ENCODE measurements at places on chromosomes 16 and 17. TPM values are rescaled to one million over a fixed set of nuclear protein-coding genes. Genes with fewer than 3 reads are reported as not detected.

DNA sequence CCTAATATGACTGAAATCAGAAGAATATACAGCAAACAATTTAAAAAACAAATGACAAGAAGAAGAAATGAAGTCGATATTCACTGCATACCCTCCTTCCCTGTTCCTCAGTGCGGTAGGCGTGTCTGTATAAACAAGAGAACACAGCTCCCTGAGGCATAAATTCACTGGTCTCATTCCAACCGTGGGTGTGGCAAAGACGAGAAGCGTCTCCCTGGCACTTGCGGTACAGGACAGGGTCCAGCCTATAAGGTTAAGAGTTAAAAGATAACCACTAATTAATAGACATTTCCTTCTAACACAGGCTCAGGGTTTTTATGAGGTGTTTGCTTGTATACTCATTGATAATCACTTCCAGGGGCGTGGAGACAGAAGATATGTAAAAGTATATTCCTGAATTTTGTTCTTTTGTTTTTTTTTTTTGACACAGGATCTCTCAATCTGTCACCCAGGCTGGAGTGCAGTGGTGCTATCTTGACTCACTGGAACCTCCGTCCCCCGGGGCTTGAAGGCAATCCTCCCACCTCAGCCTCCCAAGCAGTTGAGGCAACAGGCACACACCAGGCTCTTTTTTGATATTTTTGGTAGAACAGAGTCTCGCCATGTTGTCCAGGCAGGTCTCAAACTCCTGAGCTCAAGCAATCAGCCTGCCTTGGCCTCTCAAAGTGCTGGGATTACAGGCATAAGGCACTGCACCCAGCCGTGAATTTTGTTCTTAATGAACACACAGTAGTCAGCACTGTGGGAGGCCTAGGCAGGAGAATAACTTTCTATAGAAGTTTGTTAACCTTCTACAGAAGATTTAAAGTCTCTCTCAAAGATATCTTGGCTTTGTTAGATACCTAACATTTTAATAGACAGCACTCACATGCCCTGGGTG lies 59.1 kb upstream of the CLEC18B start:
- DNase-seq: peak; percentile 52

DNA sequence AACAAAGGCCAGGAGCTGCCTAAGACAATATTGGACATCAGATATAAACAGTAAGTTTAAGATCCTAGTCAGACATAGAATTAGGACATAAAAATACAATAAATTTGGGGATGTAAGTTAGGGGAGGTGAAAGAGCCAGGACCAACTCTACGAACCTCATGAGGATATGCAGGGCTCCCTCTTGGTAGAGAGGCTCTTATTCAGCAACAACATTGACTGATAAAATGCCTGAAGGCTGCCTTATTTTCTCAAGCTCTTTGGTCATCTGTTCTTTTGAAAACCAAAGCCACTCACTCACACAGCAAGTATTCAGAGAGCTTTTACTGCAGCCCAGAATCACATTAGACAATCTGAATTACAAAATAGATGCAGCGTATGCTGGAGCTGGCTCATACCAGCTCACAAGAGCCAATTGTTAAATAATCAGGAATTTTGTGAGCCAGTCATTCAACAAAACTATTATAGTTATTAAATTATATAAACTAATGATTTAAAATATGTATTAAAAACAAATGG lies 108.6 kb upstream of the CLEC3A start:
- DNase-seq: no peak

- no peak for DNase-seq
Measured at GRCh38 chr16:381012-381788, 578 bp downstream of the PGAP6 start.

GRCh38 chr17:55116440-55116914 lies 147.9 kb downstream of the STXBP4 start:
- no peak for DNase-seq

DNA sequence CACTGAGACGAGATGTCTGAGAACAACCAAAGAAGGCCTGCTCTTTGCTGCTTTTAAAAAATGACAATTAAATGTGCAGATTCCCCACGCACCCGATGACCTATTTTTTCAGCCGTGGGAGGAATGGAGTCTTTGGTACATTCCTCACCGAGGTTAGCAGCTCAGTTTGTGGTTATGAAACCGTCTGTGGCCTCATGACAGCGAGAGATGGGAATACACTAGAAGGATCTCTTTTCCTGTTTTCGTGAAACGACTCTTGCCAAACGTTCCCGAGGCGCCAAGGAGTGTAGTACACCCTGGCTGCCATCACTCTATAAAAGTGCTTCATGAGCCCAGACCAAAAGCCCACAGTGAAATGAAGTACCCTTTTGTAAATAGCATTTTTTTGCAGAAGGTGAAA lies 87.8 kb downstream of the CRISPLD2 start:
- DNase-seq: peak; percentile 55

GRCh38 chr17:51548125-51548524 lies 287.8 kb downstream of the UTP18 start:
- no peak for DNase-seq

DNA sequence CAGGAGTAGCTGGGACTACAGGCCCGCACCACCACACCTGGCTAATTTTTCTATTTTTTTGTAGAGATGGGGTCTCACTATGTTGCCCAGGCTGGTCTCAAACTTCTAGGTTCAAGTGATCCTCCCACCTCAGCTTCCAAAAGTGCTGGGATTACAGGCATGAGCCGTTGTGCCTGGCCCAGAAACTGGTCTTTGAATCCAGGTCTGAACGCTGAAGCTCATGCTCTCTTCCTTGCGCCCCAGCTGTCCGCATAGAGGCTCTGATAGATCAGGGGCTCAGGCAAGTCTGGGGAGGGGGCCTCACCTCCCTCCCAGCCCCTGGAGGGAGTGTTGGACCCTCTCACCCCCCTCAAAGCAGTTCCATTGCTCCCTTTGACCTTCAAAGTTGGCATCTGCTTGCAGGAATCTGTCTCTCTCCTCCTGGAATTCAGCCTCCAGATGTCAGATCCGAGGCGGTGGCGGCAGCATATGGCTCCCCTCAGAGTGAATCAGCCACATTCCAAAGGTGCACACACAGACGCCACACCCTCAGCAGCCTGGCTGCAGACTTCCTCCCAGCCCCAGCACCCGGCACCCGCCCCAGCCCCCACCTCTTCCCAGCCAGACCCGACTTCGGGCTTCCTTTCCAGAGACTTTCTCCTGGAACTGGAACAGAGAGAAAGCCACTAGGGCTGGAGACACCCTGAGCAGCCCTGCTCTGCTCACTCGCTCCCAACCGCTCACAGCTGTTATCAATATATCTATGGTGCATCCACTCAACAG lies 16.9 kb upstream of the GLIS2 start:
- peak; percentile 81 for DNase-seq

DNA sequence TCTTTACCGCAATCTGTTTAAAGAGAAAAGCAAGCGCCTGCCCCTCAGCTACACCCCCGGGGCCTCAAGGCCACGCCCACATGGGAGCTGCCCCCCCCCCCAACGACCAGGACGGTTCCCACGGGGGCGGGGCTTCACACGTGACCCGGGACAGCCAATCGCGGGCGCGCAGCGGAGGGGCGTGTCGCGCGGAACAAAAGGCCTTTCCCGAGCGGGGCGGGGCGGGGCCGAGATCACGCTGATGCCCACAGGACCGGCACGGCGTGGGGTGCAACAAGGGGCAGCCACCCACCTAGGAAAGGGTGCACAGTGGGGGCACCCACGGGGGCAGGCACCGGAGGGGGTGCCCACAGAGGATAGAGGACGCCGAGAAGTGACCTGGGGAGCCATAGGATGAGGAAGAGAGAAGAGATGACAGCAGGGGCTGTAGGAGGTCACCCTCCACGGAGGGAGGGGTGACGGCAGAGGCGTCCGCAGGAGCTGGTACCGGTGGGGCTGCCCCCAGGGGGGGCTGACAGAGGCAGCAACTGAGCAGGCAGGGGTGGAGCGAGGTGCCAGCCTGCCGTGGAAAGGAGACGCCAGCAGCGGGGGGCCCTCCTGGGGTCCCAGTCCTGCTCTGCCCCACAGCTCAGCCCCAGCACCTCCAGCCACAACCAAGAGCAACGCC lies 6.2 kb downstream of the UNKL start:
- peak; percentile 97 for DNase-seq

C16orf96 gene
- 0.11 TPM for total RNA-seq

GRCh38 chr16:20875355-20875650 lies 24.9 kb downstream of the DCUN1D3 start:
- no peak for DNase-seq

GRCh38 chr17:40921026-40921425 lies 16.4 kb downstream of the KRT23 start:
- DNase-seq: no peak

DNA sequence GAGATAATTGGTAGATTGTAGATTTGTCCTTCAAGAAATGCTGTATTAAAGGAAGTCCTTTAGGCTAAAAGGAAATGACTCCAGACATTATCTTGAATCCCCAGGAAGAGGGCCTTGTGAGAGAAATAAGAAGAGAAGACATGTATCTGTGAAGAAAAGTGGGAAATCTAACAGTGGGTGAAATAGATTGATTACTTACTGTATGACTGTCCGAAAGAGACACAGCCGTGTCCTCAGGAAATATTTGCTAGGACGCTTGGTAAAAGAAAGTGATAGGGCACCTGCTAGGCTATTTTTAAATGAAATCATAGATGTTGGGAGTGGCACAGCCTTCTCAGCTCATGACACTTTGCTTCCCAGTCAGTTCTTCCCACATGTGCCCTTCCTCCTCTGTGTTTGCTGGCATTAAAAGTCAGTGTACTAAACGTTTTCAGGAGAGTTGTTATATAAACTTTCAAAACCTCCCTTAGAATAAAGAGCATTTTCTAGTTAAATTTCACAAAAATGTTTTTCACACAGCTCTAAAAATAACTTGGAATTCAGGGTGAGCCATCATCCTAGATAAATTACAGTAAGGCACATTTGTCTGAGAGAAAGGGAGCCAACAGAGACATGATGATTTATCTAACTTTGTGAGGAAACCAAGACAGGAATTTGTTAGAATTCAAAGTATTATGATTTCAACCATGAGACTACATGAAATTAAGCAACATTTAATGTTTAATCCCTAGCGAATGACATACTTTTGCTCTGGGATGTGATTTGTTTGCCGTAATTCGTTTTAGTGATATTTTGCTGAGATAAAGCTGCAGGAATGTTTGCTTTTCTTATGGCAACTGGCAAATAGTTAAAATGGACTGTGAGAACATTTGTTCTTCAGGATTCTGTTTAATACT lies 35.0 kb downstream of the DHRS7B start:
- no peak for DNase-seq

- DNase-seq: peak; percentile 43
Measured at GRCh38 chr16:87959391-87959990, 8.3 kb downstream of the BANP start.

DCAKD gene
- total RNA-seq: 25.3 TPM

DNA sequence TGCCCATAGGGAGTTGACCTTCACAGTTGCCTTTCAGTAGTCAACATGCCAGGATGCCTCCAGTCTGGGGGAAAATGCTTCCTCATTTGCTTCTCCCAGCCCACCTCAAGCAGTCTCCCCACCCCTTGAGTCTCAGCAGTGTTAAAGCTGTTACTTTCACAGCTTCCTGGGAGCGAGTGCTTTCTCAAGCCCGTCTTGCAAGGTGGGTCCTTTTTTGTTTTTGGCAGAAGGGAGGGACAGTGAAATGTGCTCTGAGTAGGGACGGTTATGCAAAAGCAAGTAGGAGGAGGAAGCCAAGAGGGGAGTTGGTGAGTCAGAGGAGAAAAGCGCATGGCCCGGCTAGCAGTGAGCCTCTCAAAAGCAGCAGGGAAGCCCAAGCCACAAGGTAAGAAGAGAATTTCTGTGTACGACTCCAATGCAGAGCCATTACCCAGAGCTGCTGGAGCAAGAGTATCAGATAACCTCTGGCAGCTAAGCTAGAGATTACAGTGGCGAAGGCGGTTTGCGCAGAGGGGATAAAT lies at the start of gene CHST4:
Gene CHST4 (plus strand): TSS at position 316 of the 521 bp plus-strand sequence. CDS start 10,252 bp downstream, outside the sequence.
- DNase-seq: no peak

GRCh38 chr17:17752089-17752820 lies 71.0 kb downstream of the RAI1 start:
- DNase-seq: peak; percentile 98

DNA sequence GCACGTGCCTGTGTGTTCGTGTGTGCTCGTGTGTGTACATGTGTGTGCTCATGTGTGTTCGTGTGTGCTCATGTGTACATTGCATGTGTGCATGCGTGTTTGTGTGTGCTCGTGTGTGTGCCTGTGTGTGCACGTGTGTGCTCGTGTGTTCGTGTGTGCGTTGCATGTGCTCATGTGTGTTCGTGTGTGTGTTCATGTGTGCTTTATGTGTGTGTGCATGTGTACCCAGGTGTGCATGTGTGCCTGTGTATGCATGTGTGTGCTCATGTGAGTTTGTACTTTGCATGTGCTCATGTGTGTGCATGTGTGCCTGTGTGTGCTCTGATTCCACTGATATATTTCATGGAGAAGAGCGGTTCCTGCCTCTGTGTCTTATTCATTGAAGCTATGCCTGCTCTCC lies 265.5 kb downstream of the FOXL1 start:
- no peak for DNase-seq

DNA sequence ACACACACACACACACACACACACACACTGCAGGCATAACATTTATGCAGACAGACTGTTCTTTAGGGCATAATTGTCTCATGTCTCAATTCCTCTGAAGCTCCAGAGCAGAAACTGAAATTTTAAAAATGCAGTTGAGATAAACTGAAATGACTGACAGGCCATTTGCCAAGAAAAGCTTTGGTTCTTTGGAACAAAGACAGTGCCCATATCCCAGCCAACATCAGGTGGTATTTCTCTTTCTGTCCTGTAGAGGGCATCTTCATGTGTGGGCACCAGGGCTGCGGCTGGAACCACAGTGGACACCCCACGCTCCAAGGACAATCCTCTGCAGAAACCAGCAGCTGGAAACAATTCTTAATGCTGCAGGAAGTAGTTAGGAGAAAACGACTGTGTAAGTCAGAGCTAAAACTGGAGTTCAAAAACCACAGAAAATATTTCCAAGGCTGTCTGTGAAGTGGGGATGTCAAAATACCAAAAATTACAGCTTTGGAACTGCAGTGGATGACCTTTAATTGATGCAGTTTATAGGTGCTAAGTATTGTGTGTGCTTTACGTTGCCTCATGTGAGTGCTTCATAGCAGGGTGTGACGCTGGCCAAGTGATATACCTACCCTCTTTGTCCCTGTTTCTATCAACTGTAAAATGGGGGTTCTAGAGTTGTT lies 10.6 kb upstream of the MEFV start:
- DNase-seq: no peak

SRCIN1 gene
- total RNA-seq: 2.3 TPM

- no peak for DNase-seq
Measured at GRCh38 chr17:15121426-15121825, 143.7 kb downstream of the PMP22 start.

GRCh38 chr17:7384489-7385081 lies 3.7 kb downstream of the TNK1 start:
- DNase-seq: no peak

- peak; percentile 97 for DNase-seq
Measured at GRCh38 chr16:10828851-10829366, 10.3 kb upstream of the TVP23A start.

SEPTIN1 gene
- 0.97 TPM for total RNA-seq

GRCh38 chr17:44466339-44466738 lies 36.9 kb downstream of the GPATCH8 start:
- DNase-seq: no peak

- DNase-seq: no peak
Measured at GRCh38 chr16:69106491-69107315, 1.2 kb downstream of the HAS3 start.

ACSM2B gene
- total RNA-seq: not detected

PDF gene
- 5.6 TPM for total RNA-seq

MRC2 gene
- total RNA-seq: 23.0 TPM

Measured in Right ventricle myocardium superior (tissue), 1 donor.